ENCODE measurements at places on chromosomes 2 and 18.

DNA sequence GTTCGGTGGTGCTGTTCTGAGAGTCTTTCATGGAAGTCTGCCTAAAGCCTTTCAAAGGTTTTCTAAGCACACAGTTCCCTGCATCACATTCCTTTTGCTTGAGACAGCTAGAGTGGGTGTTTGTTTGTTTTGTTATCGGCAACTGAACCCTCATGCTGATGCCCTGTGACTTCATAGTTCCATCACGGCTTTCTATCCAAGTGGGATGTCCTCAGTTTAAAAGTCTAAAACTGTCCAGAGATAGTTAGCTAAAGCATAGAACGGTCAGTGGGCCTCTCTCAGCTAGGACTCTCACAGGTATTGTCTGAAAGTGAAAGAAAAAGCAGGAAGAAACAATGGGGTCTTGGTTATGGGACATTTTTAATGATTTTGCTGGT is 337.3 kb downstream of the OSR1 start:
- DNase-seq, result no peak

DNA sequence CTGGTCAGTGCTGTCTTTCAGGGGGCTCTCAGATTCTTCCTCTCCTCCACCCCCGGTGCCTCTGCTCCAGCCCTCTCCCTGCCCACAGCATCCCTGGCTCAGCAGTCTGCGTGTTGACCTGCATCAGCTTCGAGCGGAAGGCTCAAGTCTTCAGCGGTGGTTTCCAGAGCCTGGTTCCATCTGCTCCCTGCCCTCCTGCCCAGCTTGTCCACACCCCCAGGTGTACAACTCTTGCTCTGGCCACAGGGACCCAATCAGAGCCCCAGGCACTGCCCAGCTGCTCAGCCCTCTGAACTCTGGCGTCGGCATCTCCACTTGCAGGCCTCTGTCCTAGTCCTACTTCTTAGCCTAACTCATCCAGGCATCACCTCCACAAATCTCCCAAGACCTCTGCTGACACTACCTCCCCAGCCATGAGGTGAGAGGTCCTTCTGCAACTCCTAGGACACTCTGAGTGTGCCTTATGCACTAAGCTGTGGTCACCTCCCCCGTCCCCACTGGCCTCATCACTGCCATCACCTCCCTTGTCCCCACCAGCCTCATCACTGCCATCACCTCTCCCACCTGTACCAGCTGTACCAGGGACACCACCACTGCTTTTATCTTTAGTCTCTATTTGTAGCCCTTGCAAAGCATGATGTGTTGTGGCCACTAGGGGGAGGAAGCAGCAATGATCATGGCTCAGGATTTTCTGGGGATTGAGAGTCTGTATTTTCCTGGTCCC is 60.9 kb downstream of the EDAR start:
- DNase-seq, result no peak

GRCh38 chr2:217724471-217724870 is 278.3 kb downstream of the TNS1 start:
- no peak for DNase-seq

DNA sequence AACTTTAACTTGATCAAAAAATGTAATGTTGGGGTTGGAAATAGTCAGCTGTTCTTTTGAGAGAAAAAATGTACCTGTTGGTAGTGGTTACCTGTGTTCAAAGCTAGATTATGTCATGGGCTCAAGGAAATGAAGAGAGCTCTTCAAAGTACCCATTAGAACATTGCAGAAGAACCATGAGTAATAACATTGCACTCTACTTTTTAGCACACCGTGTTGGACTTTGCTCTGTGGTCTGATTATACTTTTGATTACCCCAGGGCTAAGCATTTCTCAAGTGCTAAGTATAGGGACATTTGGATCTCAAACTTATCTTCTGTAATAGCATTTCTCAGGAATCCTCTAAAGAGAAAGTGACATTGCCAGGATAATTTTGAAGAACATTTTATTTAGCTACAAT is 1122.8 kb upstream of the CELF4 start:
- no peak for DNase-seq

DNA sequence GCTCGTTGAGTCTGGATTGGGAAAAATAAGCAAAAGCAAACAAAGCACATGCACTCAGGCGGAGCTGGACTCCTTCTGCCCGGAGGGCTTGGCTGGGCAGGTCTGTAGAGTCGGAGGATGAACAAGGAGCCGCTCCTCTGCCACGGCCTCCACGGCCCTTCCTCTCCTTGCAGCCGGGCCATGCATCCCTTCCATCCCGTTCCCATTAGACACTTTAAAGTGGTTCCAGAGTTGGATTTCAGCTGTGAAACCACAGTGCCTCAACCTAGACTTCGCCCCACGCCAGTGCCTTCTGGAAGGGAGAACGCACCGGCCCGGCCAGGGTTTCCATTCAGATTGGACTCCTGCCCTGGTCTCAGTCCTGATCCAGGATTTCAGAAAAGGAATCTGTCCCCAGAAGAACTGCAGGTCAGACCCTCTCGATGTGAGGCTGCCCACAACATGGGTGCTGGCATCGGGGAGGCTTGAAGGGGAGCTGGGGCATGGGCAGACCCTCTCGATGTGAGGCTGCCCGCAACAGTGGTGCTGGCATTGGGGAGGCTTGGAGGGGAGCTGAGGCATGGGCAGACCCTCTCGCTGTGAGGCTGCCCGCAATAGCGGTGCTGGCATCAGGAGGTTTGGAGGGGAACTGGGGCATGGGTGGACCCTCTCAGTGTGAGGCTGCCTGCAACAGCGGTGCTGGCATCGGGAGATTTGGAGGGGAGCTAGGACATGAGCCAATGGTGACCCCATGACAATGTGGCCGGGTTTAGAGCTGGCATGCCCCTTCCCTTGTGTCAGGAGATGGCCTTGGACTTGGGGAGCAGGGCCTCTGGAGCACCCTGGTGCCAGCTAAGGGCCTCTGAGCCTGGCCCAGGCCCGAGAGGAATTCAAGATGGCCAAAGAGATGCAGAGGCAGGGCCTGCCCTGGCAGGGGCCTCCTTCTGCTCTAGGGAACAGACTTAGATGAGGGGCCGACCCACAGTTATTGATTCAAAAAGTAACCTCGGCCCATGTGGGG is 304.5 kb downstream of the NDUFA10 start:
- DNase-seq, result no peak

GRCh38 chr2:55992455-55992854 is 68.9 kb upstream of the EFEMP1 start:
- DNase-seq, result no peak

DNA sequence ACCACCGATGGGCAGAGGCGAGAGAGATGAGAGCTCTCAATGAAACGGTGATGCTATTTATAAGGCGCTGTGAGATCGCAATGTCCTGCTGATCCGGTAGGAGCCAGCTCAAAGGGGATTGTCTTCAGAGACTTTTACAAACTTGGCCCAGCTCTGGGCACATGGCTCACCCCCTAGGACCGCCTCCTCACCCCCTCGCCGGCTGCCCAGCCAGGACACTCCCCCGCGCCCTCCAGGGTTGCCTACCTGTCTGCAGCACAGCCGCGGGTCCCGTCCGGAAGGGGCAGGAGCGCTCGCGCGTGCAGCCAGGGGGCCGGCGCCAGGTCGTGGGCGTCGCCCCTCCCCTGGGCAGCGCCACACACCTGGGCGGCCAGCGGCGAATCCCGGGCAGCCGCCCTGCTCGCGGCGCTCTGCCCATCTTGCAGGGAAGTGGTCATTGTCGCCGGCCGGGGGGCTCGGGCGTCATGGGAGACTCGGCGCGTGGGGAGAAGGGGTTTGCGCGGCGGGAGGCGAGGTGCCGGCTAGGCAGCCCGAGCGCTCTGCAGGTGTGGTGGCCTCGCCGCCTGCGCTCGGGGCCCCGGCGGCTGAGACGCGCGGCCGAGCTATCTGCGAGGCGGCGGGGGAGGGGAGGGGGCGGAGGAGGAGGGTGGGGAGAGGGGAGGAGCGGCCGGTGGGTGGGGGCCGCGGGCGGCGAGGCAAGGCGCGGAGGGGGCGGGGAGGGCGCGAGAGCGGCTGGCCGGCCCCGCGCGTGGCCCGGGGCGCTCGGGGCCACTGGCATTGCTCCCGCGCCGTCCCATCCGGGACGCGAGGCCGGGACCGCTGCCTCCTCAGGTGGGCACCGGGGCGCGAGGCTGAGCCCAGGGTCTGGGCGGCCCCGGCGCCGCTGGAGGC is at the start of gene GRB14:
Gene GRB14, minus strand, starts transcription at position 610 of the 891 bp plus-strand sequence. Its CDS starts 173 bp downstream, at position 437.
- no peak for DNase-seq

Data from natural killer cell treated with Interleukin-12 subunit alpha and Interleukin-12 subunit beta and Interleukin-15 and Interleukin-18, amount 100 ng/mL, for 72 hours (primary cell).